ENCODE measurements at places on chromosomes 1 and 21.
A peak's percentile ranks its signal among the peaks of the same experiment; 100 is the strongest.

DNA sequence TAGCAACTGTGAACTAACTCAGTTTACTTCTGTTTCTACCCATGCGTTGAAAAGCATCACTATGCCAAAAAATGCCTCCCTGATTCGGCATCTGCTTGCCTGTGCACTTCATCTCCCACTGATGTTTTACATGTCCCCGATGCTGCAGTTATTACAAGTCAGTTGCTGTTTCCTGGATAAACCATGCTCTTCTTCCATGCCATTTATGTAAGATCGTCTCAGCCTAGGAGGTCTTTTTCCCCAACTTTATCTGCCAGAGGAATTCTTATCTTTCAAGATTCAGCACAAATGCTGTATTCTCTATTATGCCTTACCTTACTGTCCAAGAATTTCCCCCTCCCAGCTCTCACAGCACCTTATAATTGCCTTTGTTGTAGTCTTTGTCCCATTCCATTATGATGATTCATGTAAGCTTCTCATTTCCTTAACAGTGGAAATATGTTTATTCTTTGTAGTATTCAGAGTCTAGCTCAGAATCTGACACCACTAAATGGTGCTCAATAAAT, 30.0 kb downstream of the PRKACB start:
- H3K4me1 ChIP-seq = peaks cover 14% of the 10 kb centered on the region
- no peaks in the 10 kb centered on the region for H3K27me3 ChIP-seq
- H3K4me3 ChIP-seq = no peak overlapping the region
- peaks cover 10% of the 10 kb centered on the region for H3K36me3 ChIP-seq

- peaks cover 2% of the 10 kb centered on the region for H3K4me1 ChIP-seq
- no peak overlapping the region for H3K4me3 ChIP-seq
- DNase-seq = no peak
- peaks cover 4% of the 10 kb centered on the region for H3K27me3 ChIP-seq
Measured at GRCh38 chr21:34533938-34534337, 21.9 kb upstream of the KCNE1 start.

GRCh38 chr1:241323514-241324195, 33.4 kb downstream of the RGS7 start:
- H3K36me3 ChIP-seq = no peaks in the 10 kb centered on the region
- H3K27me3 ChIP-seq = peaks cover 7% of the 10 kb centered on the region
- H3K4me1 ChIP-seq = no peaks in the 10 kb centered on the region
- H3K27ac ChIP-seq = no peak overlapping the region
- peak; percentile 9 for DNase-seq

DNA sequence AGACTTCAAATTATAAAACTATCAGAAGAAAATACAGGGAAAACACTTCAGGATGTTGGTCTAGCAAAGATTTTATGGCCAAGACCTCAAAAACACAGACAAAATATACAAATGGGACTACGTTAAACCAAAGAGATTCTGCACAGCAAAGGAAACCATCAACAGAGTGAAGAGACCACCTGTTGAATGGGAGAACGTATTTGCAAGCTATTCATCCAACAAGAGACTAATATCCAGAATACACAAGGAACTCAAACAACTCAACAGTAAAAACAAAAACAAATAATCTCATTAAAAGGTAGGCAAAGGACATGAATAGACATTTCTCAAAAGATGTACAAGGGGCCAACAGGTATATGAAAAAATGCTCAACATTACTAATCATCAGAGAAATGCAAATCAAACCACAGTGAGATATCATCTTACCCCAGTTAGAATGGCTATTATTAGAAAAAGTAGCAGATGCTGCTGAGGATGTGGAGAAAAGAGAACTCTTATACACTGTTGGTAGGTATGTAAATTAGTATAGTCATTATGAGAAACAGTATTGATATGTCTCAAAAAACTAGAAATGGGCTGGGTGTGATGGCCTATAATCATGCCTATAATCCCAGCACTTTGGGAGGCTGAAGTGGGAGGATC, 112.6 kb downstream of the LRIG2 start:
- DNase-seq = no peak
- H3K27me3 ChIP-seq = no peaks in the 10 kb centered on the region
- no peaks in the 10 kb centered on the region for H3K36me3 ChIP-seq

DNA sequence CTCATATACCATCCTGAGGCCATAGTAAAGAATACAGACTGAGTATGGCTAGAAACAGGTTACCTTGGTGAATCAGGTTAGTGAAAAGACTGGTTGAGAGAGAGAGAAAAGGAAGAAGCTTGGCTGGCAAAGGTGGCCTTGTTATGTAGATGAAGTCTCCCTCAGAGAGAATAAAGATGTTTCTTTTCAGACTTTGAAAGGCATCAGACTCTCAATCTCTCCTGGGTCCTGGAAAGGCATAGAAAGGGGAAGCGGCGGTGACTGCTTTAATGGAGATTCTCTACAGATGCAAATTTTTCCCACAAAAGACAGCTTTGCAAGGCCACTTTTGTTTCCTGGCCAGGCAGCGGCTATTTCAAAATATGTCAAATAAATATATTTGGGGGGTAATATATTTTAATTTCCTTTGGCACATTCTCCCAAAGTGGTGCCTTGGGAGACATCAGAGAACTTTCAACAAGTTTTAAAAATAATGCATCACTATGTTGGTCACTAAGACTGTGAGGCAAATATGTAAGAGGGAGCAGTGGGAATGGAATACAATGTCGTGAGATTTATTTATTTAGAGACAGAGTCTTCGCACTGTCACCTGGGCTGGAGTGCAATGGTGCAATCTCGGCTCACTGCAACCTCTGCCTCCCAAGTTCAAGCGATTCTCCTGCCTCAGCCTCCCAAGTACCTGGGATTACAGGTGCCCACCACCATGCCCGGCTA, 46.1 kb downstream of the NPHS2 start:
- no peak for DNase-seq
- H3K36me3 ChIP-seq = no peaks in the 10 kb centered on the region
- H3K4me3 ChIP-seq = no peak overlapping the region
- H3K27me3 ChIP-seq = peaks cover 7% of the 10 kb centered on the region

DNA sequence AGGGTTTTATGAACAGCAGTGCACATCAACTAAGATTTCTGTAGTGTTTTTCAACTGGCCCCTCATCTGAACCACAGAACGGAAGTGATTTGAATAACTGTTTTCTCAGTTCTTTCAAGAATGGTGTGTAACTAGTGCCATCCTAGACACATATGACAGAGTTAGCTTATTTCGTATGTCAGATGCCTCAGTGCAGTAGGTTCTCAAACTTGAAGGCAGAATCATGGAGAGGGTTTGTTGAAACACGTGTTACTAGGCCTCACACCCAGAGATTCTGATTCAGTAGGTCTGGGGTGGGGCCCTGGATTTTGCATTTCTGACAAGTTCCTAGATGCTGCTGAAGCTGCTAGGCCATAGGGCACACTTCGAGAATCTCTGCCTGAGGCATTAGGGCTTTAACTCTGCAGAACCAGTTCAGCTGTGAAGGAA, 49.0 kb downstream of the SCCPDH start:
- H3K27me3 ChIP-seq = no peaks in the 10 kb centered on the region
- H3K4me1 ChIP-seq = peaks cover 14% of the 10 kb centered on the region
- peak overlapping the region; percentile 39 for H3K27ac ChIP-seq
- no peak for DNase-seq
- H3K36me3 ChIP-seq = peaks cover 12% of the 10 kb centered on the region
- peak overlapping the region; percentile 37 for H3K4me3 ChIP-seq

GRCh38 chr1:184531296-184531695, 144.5 kb downstream of the C1orf21 start:
- peaks cover 12% of the 10 kb centered on the region for H3K27me3 ChIP-seq
- no peaks in the 10 kb centered on the region for H3K36me3 ChIP-seq
- H3K27ac ChIP-seq = no peak overlapping the region
- DNase-seq = no peak
- no peak overlapping the region for H3K4me3 ChIP-seq
- peaks cover 4% of the 10 kb centered on the region for H3K4me1 ChIP-seq

DNA sequence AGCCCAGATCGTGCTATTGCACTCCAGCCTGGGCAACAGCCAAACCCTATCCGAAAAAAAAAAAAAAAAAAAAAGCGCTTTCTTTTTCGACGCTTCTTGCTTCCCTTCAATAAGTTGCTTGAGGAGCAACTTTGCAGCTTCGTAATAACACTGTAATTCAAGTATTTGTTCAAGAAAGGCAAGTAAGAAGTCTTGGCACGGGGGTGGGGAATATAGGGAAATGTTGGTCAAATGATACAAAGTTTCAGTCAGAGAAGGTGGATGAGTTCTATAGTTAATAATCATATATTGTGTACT, 871 bp upstream of the PSMA5 start:
- H3K4me3 ChIP-seq = peak overlapping the region; percentile 99
- peaks cover 16% of the 10 kb centered on the region for H3K4me1 ChIP-seq
- peak overlapping the region; percentile 96 for H3K27ac ChIP-seq
- no peaks in the 10 kb centered on the region for H3K27me3 ChIP-seq
- DNase-seq = no peak

DNA sequence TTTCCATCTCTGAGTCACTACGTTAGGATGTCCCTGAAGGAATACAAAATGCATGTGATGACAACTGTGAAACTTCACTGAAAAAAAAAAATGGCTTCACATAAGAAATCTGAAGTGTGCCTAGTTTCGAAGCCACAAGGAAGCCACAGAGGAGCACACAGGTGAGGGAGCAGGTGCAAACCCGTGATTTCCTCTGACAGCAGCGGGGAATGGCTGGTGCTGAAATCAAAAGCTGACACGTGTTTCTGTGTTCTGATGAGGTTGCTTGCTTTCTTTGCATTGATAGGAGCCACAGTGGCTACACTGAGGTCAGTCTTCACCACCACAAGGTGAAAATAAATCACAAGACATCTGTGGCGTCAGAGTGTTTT, 105.7 kb upstream of the TLR5 start:
- no peak overlapping the region for H3K4me3 ChIP-seq
- no peak for DNase-seq
- no peaks in the 10 kb centered on the region for H3K4me1 ChIP-seq
- H3K36me3 ChIP-seq = no peaks in the 10 kb centered on the region
- H3K27me3 ChIP-seq = peaks cover 22% of the 10 kb centered on the region
- H3K27ac ChIP-seq = no peak overlapping the region

DNA sequence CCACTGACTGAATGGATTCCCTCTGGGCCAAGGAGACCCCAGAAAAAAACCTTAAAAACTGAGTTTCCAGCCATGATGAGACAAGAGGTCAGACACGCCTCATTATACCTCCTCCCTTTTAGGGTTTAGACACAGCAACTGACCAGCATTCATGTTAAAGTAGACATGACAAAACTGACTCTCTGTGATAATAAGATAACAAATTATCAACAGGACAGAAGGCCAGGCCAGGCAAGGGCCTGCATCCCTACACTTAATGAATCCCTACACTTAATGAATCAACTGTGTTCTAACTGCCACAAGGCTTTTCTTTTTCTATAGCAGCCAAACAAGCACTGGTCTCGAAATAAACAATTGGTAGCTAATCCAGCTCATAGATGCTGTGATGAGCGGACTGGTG, 33.3 kb upstream of the FAM89A start:
- peaks cover 3% of the 10 kb centered on the region for H3K27me3 ChIP-seq
- H3K4me3 ChIP-seq = no peak overlapping the region
- H3K4me1 ChIP-seq = no peaks in the 10 kb centered on the region
- no peak for DNase-seq
- H3K36me3 ChIP-seq = no peaks in the 10 kb centered on the region
- no peak overlapping the region for H3K27ac ChIP-seq

GRCh38 chr1:89953131-89953626, 41.7 kb upstream of the ZNF326 start:
- no peak overlapping the region for H3K4me3 ChIP-seq
- H3K27ac ChIP-seq = no peak overlapping the region
- no peak for DNase-seq
- no peaks in the 10 kb centered on the region for H3K36me3 ChIP-seq

DNA sequence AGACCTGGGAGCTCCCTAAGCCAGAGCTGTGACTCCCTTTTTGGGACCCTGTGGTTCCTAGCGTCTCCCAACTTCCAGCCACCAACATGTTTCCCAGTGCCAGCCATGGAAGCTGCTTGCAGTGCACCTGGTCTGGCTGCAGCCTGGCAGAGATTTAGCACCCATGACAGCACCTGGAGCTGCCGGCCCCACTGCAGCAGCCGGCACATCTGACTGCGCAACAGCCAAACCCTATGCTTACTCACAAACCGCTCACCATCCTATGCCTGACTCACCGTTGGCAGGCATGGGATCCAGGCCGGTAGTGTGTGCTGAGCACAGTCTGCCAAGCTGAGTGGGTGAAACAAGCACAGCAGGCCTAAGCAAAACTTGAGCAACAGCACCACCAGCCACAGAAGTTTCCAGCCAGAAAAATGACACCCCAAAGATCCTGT, 435.9 kb upstream of the PRMT6 start:
- H3K4me3 ChIP-seq = no peak overlapping the region
- peaks cover 2% of the 10 kb centered on the region for H3K27me3 ChIP-seq
- H3K4me1 ChIP-seq = no peaks in the 10 kb centered on the region
- H3K27ac ChIP-seq = no peak overlapping the region
- no peaks in the 10 kb centered on the region for H3K36me3 ChIP-seq

DNA sequence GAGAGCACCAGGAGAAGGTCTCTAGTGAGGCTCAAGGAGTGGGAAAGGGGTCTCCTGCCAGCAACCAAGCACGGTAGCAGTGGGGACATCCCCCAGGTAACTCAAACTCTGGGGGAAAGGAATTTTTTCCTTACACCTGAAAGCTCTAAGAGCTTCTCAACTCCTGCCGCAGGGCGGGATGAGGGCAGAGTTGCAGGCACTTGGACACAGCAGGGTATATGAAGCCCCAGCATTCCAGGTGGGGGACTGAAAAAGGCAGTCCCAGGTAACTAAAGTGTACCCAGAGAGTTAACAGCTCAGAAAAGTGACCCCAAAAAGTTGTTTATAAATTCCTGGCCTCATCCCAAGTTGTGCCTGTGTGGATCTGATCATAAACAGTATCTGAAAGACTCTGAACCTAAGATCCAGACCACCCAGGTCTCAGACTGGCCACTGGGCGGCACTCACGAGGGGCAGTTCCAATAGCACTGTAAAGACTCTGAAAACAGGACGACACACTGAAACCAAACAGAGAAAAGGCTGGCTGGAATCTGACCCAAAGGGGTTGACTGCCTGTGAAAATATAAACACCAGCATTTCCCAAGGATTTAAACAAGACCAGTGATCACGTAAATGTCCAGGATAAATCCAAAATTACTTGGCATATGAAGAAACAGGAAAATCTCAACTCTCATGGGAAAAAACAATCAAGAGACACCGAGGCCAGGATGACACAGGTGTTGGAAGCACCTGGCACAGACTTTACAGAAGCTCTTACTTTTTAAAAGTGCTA, 47.5 kb downstream of the HSF2BP start:
- H3K27ac ChIP-seq = no peak overlapping the region
- H3K27me3 ChIP-seq = peaks cover 2% of the 10 kb centered on the region
- peaks cover 7% of the 10 kb centered on the region for H3K4me1 ChIP-seq
- H3K4me3 ChIP-seq = no peak overlapping the region
- no peaks in the 10 kb centered on the region for H3K36me3 ChIP-seq

DNA sequence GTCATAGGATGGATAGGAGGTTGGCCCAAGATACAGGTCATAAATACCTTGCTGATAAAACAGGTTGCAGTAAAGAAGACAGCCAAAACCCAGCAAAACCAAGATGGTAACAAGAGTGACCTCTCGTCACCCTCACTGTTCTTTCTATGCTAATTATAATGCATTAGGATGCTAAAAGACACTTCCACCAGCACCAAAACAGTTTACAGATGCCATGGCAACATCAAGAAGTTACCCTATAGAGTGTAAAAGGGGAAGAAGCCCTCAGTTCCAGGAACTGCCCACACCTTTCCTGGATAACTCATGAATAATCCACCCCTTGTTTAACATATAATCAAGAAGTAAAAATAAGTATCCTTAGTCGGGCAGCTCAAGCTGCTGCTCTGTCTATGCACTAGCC, 671.9 kb downstream of the PTPRC start:
- no peaks in the 10 kb centered on the region for H3K36me3 ChIP-seq
- no peak overlapping the region for H3K4me3 ChIP-seq
- H3K27me3 ChIP-seq = peaks cover 4% of the 10 kb centered on the region
- DNase-seq = no peak

- no peak overlapping the region for H3K4me3 ChIP-seq
- peaks cover 16% of the 10 kb centered on the region for H3K27me3 ChIP-seq
- no peak overlapping the region for H3K27ac ChIP-seq
- DNase-seq = no peak
- no peaks in the 10 kb centered on the region for H3K36me3 ChIP-seq
Measured at GRCh38 chr1:8267307-8267706, 50.6 kb upstream of the SLC45A1 start.

Data from memory B cell (primary cell).